ENCODE measurements at places on chromosomes 12 and 14. TPM values are rescaled to one million over a fixed set of nuclear protein-coding genes. Genes with fewer than 3 reads are reported as not detected.

Gene FOS
- total RNA-seq = 22.0 TPM

Gene CLEC14A
- total RNA-seq = not detected

Gene LMO3
- total RNA-seq = 2.9 TPM

Gene GTF2H3
- 97.3 TPM for total RNA-seq

Gene TTC9
- total RNA-seq = 0.88 TPM

Gene TPPP2
- total RNA-seq = not detected

Gene CCDC177
- not detected for total RNA-seq

Gene OTOGL
- 0.02 TPM for total RNA-seq

DNA sequence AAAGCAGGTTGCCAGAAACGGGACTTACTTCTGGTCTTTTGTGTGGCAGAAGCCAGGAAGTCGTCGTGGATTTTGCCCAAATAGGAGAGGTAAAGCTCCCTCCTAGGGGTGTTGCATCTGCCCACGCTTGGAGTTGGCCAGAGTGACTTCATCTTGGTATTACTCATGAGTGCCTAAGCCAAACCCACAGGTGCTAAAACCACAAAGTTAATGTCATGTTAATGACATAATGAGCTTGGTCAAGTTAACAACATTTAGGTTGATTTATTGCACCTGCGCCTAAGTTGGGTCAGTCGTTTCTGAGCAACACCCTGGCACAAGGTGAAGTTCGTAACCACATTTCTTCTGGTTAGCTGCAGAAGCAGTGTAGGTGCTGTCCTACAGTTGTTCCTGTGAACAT is 225.2 kb downstream of the FUT8 start:
- DNase-seq = peak; percentile 2

GRCh38 chr14:26820138-26820537 is 222.3 kb upstream of the NOVA1 start:
- DNase-seq = peak; percentile 6

DNA sequence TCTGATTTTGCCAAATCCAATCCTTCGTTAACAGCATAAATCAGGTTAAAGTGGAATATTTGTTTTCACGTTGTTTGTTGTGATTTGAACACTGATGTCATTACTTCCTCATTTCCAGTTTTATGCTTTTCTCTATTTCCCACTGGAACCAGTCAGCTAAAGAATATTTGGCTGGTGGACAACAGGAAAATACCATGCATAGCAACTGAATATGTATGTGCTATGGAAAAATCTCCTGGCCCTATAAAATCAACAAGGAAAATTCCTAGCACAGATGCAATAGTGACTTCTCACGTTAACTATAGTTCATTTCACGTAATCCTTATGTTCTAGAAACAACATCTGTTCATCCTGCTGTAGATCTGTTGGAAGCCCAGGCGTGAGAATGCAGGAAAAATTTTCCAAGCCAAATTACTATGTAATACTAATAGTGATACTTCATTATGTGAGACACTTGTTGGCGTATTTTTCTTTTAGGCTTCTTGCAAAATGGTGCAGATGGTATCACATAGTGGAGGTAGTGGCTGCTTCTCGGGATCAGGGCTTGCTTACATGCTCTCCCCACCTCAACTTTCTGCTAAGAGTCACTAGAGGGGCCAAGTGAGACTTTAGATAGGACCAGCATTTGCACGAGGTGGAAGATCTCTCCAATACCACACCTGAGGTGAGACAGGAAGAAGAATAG is 86.3 kb upstream of the USP44 start:
- no peak for DNase-seq

GRCh38 chr14:67963545-67963944 is 144.0 kb downstream of the RAD51B start:
- DNase-seq = no peak

DNA sequence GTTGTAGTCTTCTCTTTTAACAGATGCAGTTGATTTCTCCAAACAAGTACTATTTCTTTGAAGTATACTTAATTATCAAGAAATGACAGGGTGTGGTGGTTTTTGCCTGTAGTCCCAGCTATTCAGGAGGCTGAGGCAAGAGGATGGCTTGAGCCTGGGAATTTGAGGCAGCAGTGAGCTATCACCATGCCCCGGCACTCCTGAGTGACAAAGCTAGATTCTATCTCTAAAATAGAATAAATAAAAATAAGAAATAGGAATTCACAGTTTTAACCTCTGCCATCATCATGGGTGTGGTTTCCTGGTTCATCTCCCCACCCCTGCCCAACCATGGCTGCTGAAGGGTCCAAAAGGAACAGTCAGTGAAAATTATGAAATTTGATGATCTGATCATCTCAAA is 290.2 kb upstream of the FLRT2 start:
- DNase-seq = no peak

DNA sequence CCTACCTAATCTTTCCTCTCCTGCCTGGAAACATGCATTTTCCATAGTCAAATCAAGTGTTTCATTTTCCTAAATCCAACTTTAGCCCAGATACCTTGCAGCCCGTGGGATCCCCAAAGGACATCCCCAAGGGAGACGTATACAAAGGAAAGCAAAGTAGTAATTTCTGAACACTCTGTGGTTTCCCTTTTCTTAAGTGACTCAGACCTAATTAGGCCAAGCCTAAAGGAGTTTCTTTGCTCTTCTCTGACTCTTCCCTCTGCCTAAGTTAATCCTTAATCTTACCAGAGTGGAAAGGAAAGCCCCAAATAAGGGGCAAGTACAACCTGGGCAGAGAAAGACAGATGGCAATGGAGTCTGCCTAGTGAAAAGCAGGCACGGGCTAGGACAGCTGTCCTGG is 250.3 kb downstream of the SPTSSA start:
- peak; percentile 19 for DNase-seq

GRCh38 chr12:113804961-113805600 is 161.0 kb downstream of the RBM19 start:
- DNase-seq = no peak

DNA sequence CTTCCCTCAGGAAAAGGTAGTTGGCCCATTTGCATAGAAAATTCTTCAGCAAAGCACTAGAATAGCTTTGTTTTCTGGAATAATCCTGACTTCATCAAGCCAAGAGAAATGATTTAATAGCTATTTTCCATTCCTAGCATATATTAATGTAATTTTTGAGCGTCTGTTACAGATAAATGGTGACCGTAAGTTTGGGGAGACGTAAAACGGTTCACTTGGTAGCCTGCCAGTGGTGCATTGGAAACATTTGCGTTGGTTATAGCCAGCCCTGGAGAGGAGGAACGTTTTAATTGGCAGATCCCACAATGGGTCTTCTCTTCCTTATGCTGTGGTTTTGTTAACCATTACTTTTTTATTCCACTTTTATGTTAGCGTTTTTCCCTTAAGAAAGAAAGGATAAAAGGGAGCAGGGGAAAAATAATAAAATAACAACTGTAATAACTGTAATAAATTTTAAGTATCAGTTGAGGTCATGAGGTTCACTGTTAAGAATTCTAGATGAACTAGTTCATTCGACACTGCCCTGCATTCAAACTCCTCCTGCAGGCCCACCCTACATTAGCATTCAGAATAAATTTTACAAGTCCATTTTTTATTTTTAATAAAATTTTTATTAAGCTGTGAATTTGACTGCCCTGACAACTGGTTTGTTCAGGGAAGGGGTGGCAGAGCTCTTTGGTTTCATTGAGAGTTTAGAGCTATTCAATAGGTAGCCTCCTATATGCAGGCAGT is 300.7 kb downstream of the ERC1 start:
- no peak for DNase-seq

- no peak for DNase-seq
Measured at GRCh38 chr12:122094735-122095631, 16.4 kb downstream of the MLXIP start.

DNA sequence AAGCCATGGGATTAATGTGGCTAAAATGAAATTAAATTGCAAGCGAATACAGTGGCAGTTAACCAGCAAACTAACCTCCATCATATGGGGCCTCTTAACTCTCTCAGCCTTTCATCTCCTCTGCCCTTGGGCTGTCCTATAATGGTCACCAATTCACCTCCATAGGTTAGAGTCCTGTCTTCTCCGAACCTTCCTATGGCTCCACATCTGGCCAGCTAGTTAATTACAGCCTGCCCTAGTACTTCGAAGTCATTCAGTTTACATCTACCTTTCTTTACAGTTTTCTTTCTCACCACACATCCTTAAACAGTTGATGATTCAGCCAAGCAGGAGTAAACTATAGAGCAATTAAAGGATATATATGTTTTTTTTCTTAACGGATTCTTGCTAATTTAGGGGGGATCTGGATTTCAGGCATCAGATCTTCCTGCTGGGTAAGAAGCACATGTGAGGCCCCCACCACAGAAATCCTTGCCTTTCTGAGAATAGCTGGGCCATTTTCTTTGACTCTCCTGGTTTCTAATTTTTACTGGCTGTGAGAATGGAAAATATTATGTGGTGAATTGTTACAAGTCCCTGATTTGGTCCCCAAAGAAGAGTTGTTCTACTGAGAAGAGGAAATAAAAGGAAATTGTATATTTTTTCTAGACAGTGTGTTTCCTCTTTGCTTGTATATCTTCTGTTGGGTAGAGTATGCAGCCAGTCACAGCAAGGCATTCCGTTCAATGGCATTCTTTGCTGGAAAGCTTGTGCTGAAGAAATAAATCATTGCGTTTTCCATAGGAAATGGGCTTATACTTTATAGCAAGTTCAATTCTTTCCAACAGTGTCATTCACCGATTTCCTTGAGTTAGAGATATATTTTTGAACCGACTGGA is 16.7 kb downstream of the HMGA2 start:
- no peak for DNase-seq

GRCh38 chr12:114625294-114625851 is 58.6 kb downstream of the TBX3 start:
- peak; percentile 69 for DNase-seq

GRCh38 chr14:74261288-74261687 is 22.0 kb downstream of the VSX2 start:
- DNase-seq = no peak

DNA sequence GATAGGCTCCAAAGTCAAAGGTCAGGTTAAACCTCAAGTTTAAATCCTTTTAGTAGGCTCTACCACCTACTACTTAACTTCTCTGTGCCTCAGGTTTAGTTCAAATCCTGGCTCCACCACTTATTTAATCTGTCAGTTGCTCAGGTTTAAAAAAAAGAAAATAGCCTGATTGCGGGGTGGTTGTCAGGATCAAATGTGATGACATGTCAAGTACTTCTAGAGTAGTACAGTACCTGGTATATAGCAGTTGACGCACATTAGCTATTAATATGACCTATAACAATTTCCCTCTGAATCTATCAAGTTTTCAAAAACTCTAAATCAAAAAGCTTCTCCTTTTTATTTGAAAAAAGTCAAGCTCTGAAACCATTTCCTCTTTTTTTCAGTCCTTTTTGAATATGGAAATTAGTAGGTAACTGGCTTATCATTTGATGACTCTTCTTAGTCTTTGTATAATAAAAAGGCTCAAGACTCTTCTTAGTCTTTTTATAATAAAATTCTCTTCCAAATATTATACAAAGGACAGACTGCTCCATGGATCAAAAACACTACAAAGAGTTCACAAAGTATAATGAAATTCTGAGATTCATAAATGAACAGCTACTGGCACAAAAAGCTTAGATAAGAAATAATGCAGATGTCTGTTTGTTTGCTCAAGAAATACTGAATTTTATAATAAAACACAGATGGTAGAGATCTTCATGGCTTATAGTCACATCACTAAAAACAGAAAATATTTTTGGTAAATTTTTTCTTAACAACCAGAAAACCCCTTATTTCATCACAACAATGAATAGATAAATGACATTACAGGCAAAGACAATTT is 5.0 kb downstream of the OSBPL8 start:
- no peak for DNase-seq

- peak; percentile 15 for DNase-seq
Measured at GRCh38 chr12:91219511-91219910, 36.9 kb upstream of the DCN start.

DNA sequence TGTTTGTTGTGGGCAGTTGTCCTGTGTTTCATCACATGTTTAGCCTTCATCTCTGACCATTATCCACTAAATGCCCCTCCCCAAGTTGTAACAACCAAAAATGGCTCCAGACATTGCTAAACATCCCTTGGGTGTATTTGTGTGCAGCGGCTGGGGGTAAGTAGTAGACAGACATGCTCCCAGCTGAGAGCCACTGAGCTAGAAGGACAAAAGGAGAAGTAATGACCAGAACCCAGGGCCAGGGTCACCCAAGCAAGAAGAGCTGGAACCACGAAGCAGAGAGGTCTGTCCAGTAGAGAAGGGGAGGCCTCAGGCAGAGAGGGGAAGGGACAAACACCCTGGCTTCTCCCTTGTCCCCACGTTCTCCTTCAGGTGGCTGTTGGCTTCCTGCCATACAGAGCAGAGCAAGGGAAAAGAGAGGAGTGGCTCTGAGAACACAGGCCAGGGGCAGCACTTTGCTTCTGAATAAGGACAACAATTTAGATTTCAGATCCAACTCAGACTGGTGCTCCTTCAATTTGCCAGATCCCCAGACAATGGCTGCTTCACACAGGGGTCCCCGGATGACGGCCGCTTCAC is 55.2 kb downstream of the NDUFA12 start:
- no peak for DNase-seq

- DNase-seq = no peak
Measured at GRCh38 chr12:78864870-78865463, 393 bp downstream of the SYT1 start.

DNA sequence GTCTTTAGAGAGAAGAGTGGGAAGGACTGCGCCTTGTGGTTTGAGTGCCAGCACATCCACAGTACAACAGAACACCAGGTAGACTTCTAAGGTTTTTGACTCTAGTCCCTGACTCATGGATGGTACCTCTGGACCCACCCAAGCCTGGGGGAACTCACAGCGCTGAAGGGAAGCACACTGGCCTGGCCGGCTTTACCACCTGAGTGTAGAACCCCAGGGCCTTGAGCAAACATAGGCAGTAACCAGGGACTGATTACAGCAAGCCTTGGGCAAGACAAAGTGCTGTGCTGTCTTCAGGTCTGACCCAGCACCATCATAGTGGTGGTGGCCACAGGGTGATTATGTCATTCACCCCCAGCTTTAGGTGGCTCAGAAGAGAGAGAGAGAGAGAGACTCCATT is 17.2 kb downstream of the EML5 start:
- no peak for DNase-seq

DNA sequence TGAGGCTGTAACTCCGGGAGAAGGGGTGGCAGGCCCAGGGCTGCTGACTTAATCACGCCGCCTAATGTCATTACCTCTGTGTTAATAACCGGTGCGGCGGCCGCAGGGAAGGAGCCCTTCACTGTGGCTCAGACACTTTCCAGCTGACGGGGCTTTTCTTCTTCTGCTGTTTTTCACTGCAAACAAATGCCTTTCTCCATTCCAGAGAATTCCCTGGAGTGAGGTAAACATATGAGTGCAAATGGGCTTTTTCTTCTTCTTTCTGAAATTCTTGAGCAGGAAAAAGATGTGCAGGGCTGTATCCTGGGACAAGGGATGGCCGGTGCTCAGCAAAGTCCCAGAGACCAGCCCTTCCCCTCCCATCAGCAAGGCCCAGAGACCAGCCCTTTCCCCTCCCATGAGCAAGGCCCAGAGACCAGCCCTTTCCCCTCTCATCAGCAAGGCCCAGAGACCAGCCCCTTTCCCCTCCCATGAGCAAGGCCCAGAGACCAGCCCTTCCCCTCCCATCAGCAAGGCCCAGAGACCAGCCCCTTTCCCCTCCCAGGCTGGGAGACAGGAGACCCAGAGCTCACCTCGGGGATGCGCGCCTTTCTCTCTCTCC is 33.4 kb upstream of the FAM181A start:
- DNase-seq = no peak

All from H4 (cell line).